Dorsolateral prefrontal cortex (tissue), 122 donors: ENCODE measurements at places on chromosomes 7 and 10.
A peak's percentile ranks its signal among the peaks of the same experiment; 100 is the strongest.

GRCh38 chr10:71938211-71938610 is 26.0 kb upstream of the CHST3 start:
- DNase-seq, result no peak

- DNase-seq, result no peak
These were observed 208.4 kb downstream of the DIP2C start for GRCh38 chr10:480928-481552.

DNA sequence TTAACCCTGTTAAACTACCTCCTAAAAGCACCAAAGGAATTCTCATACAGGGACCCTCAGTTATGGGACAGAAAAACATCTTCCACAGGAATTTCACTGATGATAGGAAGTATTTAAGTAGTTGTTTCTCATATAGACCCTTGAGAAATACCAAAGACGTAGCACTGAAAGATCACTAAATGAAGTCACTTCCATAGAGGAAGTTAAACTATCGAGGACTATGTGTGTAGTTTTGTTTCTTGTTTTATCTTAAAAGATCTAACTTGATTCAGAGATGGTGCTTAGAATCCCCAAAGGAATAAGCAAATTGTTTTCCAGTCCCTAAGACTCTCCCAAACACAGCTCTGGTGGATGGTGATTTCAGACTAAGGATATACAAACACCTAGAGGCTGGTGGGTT is 94.8 kb upstream of the AFAP1L2 start:
- no peak for DNase-seq

DNA sequence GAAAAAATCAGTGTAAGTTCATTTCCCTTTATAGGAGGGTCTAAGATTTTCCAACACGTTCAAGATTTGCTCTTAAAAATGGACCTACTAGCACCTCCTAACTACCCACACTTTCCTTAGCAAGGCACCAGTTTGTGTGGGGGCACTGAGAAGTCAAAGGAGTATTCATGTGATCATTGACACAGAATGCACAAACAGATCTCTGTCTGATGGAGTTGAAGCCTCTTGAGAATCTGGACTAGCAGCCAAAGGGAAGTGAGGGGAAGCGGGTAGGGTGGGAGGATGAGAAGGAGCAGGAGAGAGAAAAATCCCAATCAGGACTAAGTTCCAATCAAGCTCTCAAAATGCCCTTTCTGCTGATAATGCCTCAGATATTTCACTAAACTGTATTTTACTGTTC is 4.1 kb downstream of the MMS19 start:
- DNase-seq, result peak; percentile 19

- DNase-seq, result no peak
These were observed 18.8 kb downstream of the KLF6 start for GRCh38 chr10:3766046-3766756.

DNA sequence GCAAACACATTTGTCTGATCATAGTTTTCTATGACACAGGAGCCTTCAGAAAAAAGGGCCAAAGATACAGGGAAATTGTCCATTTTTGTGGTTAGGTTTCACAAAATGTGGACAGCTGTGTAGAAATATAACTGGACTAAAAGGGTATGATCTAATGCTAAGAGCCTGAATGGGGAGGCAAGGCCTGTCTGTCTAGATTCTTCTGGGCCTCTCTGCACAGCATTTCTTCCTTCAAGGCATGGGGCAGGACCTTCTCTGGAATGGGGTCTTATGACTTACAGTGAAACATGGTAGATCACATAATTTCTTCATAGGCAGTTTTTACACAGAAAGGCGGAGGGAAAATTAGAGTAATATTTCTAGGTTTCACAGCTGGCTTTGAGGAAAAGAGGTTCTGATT is 795.7 kb downstream of the GRID1 start:
- DNase-seq, result no peak

DNA sequence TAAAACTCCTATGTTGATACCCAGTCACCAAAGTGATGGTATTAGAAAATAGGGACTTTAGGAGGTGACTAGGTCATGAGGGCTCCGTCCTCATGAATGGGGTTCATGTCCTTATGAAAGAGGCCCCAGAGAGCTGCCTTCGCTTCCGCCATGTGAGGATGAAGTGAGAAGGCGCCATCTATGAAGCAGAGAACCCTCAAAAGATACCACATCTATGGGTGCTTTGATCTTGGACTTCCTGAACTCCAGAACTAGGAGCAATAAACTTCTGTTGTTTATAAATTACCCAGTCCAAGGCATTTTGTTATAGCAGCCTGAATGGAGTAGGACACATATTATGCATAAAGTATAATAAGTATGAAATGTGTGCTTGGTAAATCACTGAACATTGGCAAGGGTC is 8.1 kb upstream of the PDSS1 start:
- DNase-seq, result no peak

DNA sequence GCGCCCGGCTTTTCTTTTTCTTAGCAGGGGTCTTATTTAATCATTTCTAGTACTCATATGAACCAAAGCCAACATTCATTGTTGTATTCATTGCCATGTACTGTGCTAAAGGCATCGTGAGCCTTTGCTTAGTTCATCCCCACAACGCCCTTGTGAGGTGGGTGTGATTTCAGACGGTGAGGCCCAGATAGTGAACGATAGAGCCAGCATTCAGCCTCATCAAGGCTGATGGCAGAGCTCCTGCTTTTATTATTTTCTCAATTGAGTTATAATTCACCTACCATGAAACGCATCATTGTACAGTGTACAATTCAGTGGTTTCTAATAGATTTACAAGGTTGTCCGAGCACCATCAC is 50.1 kb downstream of the HK1 start:
- no peak for DNase-seq

GRCh38 chr7:23205909-23206767 is 24.3 kb downstream of the NUP42 start:
- peak; percentile 5 for DNase-seq

DNA sequence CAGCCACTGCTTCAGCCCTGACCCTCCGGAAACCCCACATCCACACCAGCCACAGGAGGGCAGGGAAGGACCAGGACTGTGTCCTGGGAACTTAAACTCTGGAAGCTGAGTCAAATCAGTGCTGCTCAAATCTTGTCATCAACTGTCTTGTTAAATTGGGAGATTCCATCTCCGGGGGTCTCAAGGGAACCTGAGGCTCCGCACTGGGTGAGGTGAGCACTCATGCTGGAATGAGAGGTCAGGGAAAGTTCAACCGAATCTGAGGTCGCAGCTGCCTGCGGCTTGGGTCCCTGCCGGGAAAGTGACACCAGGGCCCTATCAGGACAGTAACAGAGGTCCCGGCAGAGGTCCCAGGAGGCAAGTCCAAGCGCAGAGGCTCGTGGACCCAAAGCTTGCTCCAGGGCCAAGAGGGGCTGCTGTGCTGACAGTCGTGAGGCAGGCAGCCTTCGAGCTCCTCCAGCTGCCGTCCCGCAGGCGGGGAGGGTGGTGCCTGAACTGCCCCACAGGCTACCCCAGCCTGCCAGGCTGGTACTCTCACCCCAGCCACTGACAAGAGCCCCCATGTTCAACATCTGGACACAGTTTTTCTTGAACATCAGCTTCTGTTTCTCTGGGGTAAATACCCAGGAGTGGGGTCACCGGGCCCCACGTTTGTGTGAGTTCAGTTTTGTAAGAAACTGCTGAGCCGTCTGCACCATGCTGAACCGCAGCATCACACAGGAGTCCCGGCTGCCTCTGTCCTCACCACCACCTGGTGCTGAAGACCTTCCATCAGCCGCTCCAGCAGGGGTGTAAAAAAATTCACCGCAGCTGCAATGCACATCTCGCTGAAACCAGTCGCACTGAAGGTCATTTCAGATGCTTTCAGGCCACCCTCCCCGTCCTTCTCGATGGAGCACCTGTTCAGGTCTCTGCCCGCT is 101.0 kb downstream of the DIP2C start:
- DNase-seq, result no peak

GRCh38 chr10:23525406-23525805 is 86.5 kb downstream of the OTUD1 start:
- DNase-seq, result no peak

DNA sequence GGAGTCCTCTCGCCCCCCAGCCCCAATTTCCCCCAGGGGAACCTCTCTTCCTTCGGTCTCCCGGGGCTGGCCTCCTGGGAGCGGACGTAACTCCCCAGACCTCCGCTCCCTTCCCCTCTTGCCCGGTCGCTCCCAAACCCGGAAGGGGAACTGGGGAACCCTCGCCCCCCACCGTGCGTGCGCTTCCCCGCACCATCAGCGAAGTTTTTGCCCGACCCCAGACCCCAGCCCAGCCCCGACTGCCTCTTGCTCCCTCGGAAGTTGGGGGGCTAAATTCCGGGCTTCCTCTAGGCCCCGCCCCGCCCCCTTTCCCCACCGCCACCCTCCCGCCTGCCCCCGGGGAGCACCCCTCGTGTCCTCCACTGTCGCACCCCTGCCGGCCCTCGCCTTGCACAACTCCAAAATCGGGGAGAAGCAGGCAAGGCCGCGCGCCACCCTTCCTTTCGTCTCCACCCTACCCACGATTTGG is 436 bp downstream of the GNB2 start:
- DNase-seq, result no peak

GRCh38 chr10:47246406-47247147 is 53.4 kb upstream of the GDF10 start:
- no peak for DNase-seq
